ENCODE measurements at places on chromosomes 16 and 17.

DNA sequence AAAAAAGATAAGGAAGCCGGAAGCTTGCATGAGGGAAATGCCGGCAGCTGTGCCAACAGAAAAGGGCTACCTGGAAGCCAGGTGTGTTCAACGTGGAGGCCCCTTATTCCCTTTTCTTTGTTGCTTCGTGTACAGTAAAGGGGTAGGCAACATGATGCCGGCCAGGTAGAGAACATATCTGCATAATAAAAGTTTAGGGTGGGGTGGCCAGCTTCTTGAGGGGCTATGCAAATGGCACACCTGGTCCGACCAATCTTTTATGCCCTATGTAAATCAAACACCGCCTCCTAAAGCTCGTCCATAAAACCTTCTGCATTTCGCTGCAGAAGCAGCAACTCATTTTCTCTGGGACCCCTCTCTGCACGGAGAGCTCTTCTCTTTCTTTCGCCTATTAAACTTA lies 911.6 kb downstream of the KCNJ2 start:
- no peaks in the 10 kb centered on the region for H3K27me3 ChIP-seq
- H3K4me1 ChIP-seq: no peaks in the 10 kb centered on the region
- no peak overlapping the region for H3K27ac ChIP-seq
- H3K4me3 ChIP-seq: no peak overlapping the region
- DNase-seq: no peak
- H3K36me3 ChIP-seq: no peaks in the 10 kb centered on the region

DNA sequence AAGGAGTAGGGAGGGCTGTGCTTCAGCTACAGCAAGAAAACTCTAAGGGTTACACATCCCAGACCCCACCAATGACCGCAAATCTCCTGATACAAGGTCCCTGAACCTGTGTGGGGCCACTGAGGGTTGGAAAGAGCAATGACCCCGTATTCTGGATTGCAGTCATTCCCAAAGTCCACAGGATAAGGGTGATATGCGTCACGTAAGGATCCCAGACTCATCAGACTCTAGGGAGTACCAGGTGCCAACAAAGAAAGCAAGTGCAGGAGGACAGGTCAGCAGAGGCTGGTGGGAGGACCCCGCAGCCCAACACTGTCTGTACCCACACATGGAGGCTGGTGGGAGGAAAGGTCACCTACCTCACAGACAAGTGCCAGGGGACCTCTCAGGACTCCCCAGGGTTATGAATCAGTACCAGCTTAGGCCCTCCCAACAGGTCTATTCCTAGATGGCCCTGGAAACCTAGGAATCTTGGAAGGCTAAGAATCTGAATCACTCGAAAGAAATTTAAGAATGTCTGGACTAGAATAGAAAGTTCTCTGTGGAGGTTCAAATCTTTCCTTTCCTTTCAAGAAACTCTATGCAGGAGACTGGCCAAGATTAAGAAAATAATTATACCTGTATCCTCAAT lies 16.2 kb downstream of the PITPNA start:
- no peaks in the 10 kb centered on the region for H3K4me1 ChIP-seq
- H3K36me3 ChIP-seq: peaks cover 27% of the 10 kb centered on the region
- H3K27me3 ChIP-seq: no peaks in the 10 kb centered on the region
- no peak overlapping the region for H3K27ac ChIP-seq

- DNase-seq: no peak
- no peak overlapping the region for H3K27ac ChIP-seq
- H3K4me3 ChIP-seq: no peak overlapping the region
- peaks cover 50% of the 10 kb centered on the region for H3K27me3 ChIP-seq
- no peaks in the 10 kb centered on the region for H3K36me3 ChIP-seq
These were observed 8.8 kb upstream of the MT3 start for GRCh38 chr16:56580391-56581048.

DNA sequence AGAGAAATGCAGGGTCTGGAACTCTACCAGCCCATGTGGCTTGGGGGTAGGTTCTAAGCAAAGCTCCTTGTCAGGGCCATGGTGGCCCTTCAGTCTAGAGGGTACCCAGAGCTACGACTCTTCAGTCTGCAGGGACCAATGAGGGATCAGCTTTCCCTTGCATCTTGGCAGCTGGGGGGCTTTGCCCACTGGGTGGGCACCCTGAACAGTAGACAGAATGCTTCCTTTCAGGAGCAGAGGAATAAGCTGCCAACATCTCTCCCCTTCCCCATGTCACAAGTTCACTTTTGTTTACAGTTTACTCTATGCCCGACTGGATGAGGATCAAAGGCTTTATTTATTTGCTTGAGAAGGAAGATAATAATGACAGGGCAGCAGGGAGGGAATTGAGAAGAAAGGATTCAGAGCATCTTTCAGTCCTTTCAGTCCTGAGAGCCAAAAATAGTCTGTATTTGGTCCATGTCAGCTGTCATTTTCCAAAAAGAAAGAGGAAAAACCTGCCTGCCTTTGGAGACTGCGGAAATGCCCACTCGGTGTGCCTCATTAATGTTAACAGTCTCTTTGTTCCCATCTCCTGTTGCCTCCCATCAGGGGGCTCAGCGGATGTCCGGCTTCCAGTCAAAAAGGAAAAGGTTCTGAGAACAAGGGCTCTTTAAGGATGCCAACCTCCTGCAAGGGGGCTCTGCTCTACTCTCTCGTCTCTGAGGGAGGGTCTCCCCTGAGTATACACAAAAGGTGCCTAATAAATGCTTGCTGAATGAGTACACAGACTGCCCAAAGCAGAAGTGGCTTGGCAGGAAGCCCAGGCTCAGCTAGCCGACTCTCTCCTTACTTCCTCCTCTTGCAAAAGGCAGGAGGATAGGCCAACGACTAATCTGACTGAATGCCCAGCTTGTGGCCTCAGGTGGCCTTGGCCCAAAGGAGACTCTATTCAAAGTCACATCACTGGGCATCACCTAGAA lies 17.1 kb downstream of the TRAF4 start:
- H3K4me1 ChIP-seq: peaks cover 8% of the 10 kb centered on the region
- H3K4me3 ChIP-seq: no peak overlapping the region
- H3K27me3 ChIP-seq: no peaks in the 10 kb centered on the region
- no peak overlapping the region for H3K27ac ChIP-seq
- no peak for DNase-seq
- H3K36me3 ChIP-seq: peaks cover 30% of the 10 kb centered on the region

DNA sequence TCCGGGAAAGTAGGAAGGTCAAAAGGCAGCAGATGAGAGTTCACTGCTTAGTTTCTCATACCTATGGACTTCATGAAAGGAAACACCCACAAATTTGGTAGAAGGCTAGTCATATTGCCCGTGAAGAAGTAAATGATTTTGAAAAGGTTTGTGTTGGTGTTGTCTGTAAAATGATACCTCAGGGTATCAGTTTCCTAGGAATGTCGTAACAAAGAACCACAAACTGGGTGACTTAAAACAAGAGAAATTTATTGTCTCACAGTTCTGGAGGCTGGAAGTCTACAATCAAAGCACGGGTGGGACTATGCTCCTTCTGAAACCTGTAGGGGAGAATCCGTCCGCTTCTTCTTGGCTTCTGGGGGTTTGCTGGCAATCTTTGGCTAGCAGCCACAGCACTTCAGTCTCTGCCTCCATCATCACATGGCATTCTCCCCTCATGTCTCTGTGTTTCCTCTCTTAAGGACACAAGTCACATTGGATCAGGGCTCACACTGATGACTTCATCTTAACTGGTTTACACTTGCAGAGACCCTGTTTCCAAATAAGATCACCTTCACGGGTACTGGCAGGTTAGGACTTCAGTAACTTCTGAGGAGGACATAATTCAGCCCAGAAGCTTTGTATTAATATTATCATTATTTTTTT lies 2.0 kb upstream of the NAE1 start:
- no peak overlapping the region for H3K4me3 ChIP-seq
- peaks cover 27% of the 10 kb centered on the region for H3K4me1 ChIP-seq
- peaks cover 4% of the 10 kb centered on the region for H3K27me3 ChIP-seq
- DNase-seq: no peak
- H3K36me3 ChIP-seq: peaks cover 6% of the 10 kb centered on the region

GRCh38 chr17:10460062-10460461 lies 9.3 kb downstream of the MYH4 start:
- no peaks in the 10 kb centered on the region for H3K4me1 ChIP-seq
- no peaks in the 10 kb centered on the region for H3K36me3 ChIP-seq
- H3K4me3 ChIP-seq: no peak overlapping the region
- no peak for DNase-seq

GRCh38 chr16:24208710-24209109 lies 47.4 kb upstream of the CACNG3 start:
- no peak for DNase-seq
- H3K4me3 ChIP-seq: no peak overlapping the region
- H3K27ac ChIP-seq: no peak overlapping the region
- H3K27me3 ChIP-seq: no peaks in the 10 kb centered on the region

- H3K27ac ChIP-seq: no peak overlapping the region
- no peaks in the 10 kb centered on the region for H3K27me3 ChIP-seq
- H3K36me3 ChIP-seq: peaks cover 29% of the 10 kb centered on the region
These were observed 3.4 kb downstream of the SKA2 start for GRCh38 chr17:59151591-59151990.

DNA sequence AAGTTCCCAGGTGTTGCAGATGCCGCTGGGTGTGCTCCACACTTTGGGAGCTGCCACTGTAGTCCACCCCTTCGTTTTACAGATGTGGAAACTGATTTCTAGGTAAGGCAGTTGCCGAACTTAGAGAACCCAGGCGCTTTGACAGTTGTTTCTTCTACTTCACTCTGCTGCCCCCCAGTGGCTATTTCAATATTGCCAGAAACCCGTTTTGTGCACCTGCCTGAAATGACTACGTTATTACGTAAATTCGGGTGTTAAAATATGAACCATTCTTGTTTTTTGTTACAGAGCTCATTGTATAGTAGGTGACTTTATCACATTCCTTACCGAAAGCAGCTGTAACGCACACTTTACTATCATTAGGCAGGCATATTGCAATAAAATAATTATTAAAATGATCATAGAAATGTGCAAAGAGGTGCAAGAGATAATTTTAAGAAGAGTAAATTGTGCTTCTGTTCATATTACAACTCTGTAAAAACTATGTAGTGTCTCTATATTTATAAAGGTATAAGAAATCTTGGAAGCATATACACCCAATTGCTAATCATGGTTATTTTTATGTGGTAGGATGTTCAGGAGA lies 44.9 kb downstream of the OTOA start:
- peak; percentile 89 for DNase-seq
- no peaks in the 10 kb centered on the region for H3K36me3 ChIP-seq
- H3K4me1 ChIP-seq: peaks cover 5% of the 10 kb centered on the region
- peaks cover 24% of the 10 kb centered on the region for H3K27me3 ChIP-seq
- no peak overlapping the region for H3K27ac ChIP-seq

DNA sequence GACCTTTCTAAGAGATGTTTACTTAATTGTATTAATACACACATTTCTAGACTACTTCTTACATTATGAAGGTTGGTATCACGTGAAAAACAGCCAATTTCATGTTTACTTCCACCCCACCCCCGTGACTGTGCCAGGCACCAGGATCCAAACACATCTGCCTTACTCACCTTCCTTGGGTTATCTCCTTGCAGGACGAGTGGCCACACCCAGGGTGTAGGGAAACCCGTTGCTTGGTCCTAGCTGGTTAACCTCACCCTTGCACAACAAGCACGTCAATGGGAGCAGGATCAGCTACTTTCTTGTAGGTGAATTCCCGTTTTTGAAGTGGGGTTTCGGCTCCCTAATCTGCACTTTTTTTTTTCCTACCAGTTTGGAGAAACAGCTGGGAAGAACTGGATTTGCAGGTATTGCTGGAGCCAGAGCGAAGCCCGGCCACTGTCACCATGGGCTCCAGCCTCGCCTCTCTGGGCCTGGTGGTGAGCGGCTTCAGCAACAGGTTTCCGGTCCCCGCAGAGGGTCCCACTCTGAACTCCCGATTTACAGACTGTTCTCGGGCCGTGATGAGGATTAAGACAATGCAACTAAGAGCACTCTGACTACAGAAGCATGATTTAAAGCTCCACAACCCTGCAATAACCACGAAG lies 2.1 kb upstream of the UBB start:
- no peak overlapping the region for H3K4me3 ChIP-seq
- peaks cover 13% of the 10 kb centered on the region for H3K27me3 ChIP-seq
- DNase-seq: no peak
- peak overlapping the region; percentile 33 for H3K27ac ChIP-seq
- H3K4me1 ChIP-seq: peaks cover 28% of the 10 kb centered on the region

- no peaks in the 10 kb centered on the region for H3K36me3 ChIP-seq
- no peak overlapping the region for H3K4me3 ChIP-seq
These were observed 4.7 kb downstream of the ZPBP2 start for GRCh38 chr17:39872751-39873150.

- no peaks in the 10 kb centered on the region for H3K4me1 ChIP-seq
- peaks cover 10% of the 10 kb centered on the region for H3K27me3 ChIP-seq
- H3K4me3 ChIP-seq: no peak overlapping the region
- no peaks in the 10 kb centered on the region for H3K36me3 ChIP-seq
- DNase-seq: peak; percentile 17
These were observed 76.7 kb upstream of the DOC2B start for GRCh38 chr17:258045-258734.

- H3K27me3 ChIP-seq: no peaks in the 10 kb centered on the region
- H3K36me3 ChIP-seq: peaks cover 19% of the 10 kb centered on the region
- no peak overlapping the region for H3K4me3 ChIP-seq
- no peak overlapping the region for H3K27ac ChIP-seq
- H3K4me1 ChIP-seq: no peaks in the 10 kb centered on the region
These were observed 25.6 kb downstream of the MAPK8IP3 start for GRCh38 chr16:1731603-1732002.

GRCh38 chr17:31582151-31582907 lies 190.9 kb downstream of the RAB11FIP4 start:
- no peaks in the 10 kb centered on the region for H3K36me3 ChIP-seq
- peak; percentile 24 for DNase-seq
- H3K27ac ChIP-seq: no peak overlapping the region
- H3K4me1 ChIP-seq: no peaks in the 10 kb centered on the region
- H3K4me3 ChIP-seq: no peak overlapping the region

- no peak overlapping the region for H3K27ac ChIP-seq
- H3K27me3 ChIP-seq: peaks cover 7% of the 10 kb centered on the region
- H3K4me3 ChIP-seq: no peak overlapping the region
- DNase-seq: no peak
- H3K4me1 ChIP-seq: no peaks in the 10 kb centered on the region
These were observed 237.1 kb downstream of the PARN start for GRCh38 chr16:14392960-14393359.

GRCh38 chr17:64176556-64176955 lies 46.6 kb upstream of the ERN1 start:
- H3K36me3 ChIP-seq: peaks cover 13% of the 10 kb centered on the region
- H3K4me1 ChIP-seq: no peaks in the 10 kb centered on the region
- no peak for DNase-seq
- H3K27me3 ChIP-seq: no peaks in the 10 kb centered on the region

All from activated naive CD4-positive, alpha-beta T cell treated with anti-CD3 and anti-CD28 coated beads, Interleukin-2, amount 10 ng/mL, durations not matched to agents 7 days and 5 days (primary cell).